ENCODE measurements at places on chromosomes 12 and 14.

DNA sequence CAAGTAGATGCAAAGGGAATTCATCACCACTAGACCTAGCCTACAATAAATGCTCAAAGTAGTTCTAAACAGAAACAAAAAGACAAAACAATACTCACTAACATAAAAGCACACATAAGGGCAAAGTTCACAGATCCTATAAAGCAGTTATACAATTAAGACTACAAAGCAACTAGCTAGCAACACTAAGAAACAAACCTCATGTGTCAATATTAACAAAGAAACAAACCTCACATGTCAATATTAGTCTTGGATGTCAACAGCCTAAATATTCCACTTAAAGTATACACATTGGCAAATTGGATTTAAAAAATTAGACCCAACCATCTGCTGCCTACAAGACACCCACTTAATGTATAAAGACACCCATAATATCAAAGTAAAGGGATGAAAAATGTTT is 152.7 kb downstream of the KCNK10 start:
- DNase-seq: no peak

GRCh38 chr14:20550926-20551325 is 9.9 kb downstream of the RNASE9 start:
- no peak for DNase-seq

DNA sequence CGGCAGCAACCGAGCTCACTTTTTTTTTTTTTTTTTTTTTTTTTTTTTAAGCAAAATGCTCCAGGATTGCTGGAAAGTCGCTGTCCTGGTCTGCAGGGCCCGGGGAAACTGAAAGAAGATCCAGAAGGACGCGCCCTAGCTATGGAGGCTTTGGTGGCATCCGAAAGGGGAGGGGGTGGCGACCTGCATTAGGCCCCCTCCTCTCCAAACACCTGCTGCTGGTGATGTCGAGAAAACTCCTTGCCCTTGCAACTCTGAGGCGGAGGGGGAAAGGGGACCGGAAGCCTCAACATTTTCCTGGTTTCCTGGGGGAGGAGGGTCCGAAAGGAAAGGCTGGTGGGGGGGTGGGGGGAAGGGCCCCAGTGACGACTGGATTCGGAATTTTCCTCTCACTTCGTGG is 421.1 kb downstream of the VRK1 start:
- DNase-seq: peak; percentile 3

- no peak for DNase-seq
Measured at GRCh38 chr12:119448611-119449131, 114.1 kb downstream of the CCDC60 start.

DNA sequence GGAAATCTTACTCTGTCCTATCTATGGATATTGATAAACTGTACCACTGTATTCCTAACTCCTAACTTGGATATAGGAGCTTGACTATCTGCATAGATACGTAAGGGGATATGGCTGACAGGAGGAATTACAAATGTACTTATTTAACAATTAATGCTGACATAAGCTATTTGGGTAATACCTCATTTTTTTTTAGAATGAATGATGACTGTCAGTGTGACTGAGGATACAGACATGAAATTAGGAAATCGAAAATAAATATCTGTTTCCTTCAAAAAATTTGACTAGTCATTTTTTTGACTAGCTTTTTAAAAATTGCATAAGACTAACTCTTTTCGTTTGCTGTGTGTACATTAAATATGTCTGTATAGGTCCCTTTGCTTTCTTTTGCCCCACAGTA is 74.9 kb downstream of the PDE3A start:
- DNase-seq: no peak

GRCh38 chr12:87092421-87092820 is 836.2 kb upstream of the MGAT4C start:
- DNase-seq: no peak

DNA sequence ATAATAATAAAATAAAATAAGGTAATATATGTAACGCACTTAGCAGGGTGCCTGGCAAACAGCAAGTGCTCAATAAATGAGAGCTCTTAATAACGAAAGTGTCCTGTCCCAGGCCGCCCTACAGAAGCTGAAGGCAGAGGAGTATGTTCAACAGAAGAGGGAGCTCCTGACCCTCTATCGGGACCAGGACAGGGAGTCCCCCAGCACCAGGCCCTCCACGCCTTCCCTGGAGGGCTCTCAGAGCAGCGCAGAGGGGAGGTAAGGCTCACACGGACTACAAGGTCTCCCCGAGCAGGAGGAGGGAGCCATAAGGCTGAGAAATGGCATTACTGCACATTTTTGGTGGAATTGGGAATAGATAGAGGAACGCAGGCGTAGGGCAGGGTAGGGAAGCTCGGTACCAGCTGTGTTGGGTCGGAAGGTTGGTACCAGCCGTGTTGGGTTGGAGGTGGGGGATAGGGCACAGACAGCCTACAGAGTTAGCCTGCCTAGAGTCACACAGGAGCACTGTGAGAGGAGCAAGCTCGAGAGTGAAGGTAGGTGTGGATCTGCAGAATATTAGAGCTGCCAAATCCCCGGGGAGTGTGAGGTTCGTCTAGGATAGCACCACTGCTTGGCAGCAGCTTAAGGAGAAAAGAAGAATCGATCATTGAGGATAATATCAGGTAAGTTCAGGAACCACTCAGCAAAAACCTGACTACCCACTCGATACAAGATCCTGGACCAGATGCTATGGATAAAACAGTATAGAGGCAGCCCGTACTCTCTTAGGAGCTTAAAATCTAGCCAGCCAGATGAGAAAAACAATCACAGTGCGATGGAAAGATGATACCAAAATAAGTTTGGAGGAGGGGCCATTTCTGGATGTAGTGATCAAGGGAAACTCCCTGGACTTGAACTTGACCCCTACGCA is 15.3 kb downstream of the TNFRSF1A start:
- peak; percentile 33 for DNase-seq

- no peak for DNase-seq
Measured at GRCh38 chr14:85878874-85879273, 348.9 kb downstream of the FLRT2 start.

All from CD4-positive, alpha-beta T cell treated with Interleukin-6 for 4 hours (primary cell).